ENCODE measurements at places on chromosomes 12 and 14.
A peak's percentile ranks its signal among the peaks of the same experiment; 100 is the strongest.

DNA sequence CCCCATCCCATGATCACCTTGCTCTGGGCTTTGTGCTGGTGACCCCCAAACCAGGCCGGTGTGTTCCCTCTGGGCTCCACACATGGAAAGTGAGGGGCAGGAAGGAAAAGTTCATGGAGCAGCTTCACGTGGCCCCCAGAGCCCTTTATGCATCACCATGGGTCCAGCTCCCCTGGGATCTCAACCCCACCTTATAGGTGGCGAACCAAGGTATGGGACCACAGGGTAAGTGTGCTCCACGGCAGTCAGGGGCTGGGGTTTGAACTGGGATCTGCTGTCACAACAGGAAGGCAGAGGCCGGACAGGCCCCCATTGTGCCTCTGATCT lies 7.4 kb upstream of the BEGAIN start:
- DNase-seq = no peak

DNA sequence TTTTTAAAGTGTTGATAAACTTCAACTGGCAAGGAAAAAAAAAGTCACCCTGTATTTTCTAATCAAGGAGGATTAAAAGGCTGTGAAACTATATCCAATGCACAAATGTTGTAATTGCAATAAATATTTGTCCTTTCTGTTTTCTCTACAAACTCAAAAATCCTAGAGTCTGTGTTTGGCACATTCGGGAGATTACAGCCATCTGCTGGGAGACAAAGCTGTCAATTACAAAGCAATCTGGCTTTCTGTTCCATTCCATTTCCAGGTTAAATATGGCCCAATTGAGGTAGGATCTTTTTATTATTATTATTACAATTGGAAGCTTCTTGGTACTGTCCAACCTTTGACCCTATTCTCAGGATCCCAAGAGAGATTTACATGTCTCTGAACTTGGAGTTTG lies 295.9 kb downstream of the DIO2 start:
- DNase-seq = no peak

DNA sequence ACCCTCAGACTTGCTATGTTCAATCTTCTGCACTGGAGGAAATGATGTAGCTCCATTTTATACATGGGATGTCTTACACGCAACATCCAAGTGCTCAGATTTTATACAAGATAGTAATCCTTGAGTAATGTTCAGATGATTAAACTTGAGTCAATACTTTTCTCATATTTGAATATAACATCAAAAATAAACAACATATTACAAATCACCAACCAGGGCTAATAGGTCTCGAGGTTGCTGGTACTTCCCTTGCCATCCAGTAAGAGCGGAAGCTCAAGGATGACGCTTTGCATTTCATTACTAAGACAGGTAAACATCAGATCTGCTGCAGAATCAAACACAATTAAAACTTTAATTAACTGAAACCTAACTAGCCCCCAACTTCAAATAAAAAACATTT lies 97.3 kb downstream of the FOXN3 start:
- DNase-seq = no peak

GRCh38 chr14:52094546-52095271 lies 25.9 kb upstream of the NID2 start:
- DNase-seq = no peak

- no peak for DNase-seq
Observed at GRCh38 chr14:79275292-79275655, 936.0 kb downstream of the DIO2 start.

DNA sequence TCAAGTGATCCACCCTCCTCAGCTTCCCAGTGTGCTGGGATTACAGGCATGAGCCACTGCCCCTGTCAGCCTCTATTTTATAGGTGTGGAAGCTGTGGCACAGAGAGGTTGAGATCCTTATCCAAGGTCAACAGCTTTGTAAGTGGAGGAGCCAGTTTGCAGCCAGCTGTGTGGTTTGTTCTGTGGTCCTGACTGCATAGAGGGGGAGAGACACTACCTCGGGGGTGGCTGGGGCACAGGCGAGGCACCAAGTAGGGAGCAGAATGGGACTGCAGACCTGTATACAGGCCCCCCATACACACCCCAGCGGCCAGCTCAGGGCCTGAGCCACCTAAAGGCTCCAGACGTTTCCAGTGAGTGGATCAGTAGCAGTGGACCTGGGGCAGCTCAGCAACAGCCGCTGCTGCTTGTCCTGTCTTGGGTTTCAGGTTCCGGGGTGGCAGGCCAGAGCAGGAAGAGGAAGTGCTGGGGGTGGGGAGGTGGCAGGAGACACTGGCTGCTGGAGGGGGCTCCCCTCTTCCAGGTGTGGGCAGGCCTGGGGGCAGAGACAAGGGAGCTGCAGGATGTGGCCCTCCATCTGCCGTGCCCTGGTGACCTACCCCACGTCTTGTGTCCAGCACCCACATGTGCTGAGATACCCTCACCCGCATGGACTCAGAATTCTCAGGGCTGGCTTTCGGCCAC lies 11.0 kb downstream of the ORAI1 start:
- no peak for DNase-seq

- DNase-seq = peak; percentile 23
Observed at GRCh38 chr14:49972823-49973222, 79.9 kb downstream of the ARF6 start.

- no peak for DNase-seq
Observed at GRCh38 chr14:68418174-68419118, 374.4 kb downstream of the ZFP36L1 start.

DNA sequence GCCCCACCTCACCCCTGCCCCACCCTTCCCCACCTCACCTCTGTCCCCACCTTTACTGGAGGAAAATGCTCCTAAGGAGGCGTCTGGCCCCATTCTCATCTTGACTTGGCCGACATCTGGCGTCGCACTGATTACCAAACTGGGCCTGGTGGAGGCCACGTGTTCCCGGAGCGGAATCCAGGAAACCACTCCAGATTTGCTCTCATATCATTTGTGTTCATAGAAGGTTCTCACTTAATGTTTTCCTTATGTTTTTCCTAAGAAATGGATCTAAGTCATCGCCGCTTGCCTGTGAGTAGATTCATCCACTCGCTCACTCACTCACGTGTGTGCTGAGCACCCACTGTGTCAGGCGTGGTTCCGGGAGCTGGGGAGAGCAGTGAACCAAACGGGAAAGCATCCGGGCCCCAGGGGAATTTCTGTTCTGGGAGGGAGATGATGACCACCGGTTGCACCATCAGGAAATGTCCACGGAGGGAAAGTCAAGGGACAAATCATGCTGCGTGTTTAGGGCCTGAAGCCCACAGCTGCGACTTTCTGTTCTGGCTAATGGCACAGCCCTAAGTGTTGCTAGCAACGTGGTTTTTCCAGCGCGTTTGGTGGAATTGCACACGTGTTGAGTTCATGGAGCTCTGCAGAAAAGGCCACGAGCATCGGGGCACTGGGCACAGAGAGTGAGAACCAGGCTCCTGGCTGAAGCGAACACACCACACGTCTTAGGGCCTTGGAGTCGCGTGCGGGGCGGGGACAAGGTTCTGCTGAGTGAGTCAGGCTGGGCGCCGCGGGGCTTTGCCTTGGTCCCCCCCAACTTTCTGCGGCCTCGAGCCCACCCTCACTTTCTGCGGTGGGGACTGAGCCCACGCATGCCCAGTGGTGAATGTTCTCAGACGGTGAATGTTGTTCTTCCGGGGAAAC lies 57.7 kb downstream of the ADGRD1 start:
- DNase-seq = no peak

DNA sequence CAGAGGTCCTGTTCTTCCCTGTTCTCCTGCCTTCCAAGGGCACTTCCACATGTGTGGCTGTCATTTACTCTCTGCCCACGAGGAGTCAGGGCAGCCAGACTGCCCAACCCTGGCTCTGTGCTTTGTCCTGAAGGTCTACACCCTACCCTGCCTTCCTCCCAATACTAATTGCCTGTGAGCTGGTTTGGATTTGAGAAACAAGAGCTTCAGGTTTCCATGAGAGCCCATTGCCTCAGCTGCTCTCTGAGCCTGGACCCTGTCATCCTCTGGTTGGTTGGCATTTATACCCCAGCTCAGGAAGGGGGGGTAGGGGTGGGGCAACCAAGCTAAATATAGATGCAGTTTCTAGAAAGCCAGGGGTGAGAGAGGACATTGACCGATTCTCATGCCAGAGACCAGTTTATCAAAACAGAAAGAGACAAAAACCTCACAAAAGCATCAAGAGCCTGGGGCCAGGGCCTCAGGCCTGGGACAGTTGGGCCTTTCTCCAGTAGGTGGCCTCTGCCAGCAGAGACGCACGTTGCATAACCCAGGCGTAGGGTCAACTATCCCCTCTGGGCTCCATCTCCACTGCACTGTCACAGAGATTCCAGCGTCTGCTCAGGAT lies 34.5 kb downstream of the VDR start:
- no peak for DNase-seq

GRCh38 chr12:84637926-84638325 lies 274.7 kb downstream of the SLC6A15 start:
- DNase-seq = no peak

All from effector CD4-positive, alpha-beta T cell (primary cell).